Left renal pelvis (tissue), 4 donors: ENCODE measurements at places on chromosomes 16 and 17. TPM values are rescaled to one million over a fixed set of nuclear protein-coding genes. Genes with fewer than 3 reads are reported as not detected.

TP53TG3C gene
- polyA plus RNA-seq: not detected

COTL1 gene
- 139 TPM for polyA plus RNA-seq

KRT28 gene
- not detected for polyA plus RNA-seq

NKD1 gene
- polyA plus RNA-seq: 13.3 TPM

PLEKHM1 gene
- 10.5 TPM for polyA plus RNA-seq

GPR139 gene
- polyA plus RNA-seq: not detected

KIAA0513 gene
- polyA plus RNA-seq: 5.2 TPM

CDH15 gene
- 2.3 TPM for polyA plus RNA-seq

GLG1 gene
- 171 TPM for polyA plus RNA-seq

SLFN12 gene
- polyA plus RNA-seq: 19.3 TPM

ASIC2 gene
- 1.3 TPM for polyA plus RNA-seq

SMPD3 gene
- polyA plus RNA-seq: 2.7 TPM
